GM23248 (cell line): ENCODE measurements at places on chromosomes 1 and 21.

- DNase-seq, result no peak
These were observed 13.6 kb downstream of the AGMAT start for GRCh38 chr1:15571266-15571665.

DNA sequence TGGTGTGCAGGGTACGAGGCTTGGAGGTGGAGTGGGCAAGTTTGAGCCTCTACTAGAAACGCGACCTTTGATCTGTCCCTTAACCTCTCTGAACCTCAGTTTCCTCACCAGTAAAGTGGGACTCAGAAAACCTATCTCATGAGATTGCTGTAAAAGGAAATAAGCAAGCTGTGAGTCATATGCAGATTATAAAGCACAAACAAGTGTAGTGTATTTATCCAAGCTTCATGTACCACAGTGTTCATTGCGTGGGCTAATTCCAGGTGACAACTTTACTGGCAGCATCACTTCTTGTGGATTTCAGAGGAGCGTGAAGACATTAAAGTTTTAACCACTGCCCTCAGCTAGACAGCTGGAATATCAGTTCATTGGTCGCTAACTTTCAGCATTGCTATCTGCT is 44.4 kb downstream of the ZNF697 start:
- peak; percentile 28 for DNase-seq

DNA sequence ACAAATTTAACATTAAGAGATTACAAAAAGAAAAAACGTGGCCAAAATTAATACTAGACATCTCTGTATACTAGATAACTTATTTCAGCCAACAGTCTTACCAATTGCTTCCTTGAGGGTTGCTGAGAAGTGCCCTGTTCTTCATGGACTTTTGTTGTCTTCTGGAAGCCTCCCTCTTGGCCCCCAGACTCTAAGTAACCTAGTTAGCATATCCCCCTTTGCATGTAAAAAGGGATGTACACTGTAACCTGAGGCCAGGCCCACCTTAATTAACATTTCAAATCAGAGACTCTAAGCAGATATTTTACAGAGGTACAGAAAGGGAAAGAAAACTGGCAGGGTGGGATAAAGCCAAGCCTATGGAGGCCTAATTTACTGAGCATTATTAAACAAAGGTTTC is 1047.3 kb downstream of the ADGRL2 start:
- DNase-seq, result no peak

- no peak for DNase-seq
These were observed 7.7 kb upstream of the ATP1A1 start for GRCh38 chr1:116365353-116365780.

- no peak for DNase-seq
These were observed 65.7 kb downstream of the SDC3 start for GRCh38 chr1:30842697-30843354.

GRCh38 chr1:93804412-93804811 is 74.6 kb downstream of the DNTTIP2 start:
- DNase-seq, result peak; percentile 94

DNA sequence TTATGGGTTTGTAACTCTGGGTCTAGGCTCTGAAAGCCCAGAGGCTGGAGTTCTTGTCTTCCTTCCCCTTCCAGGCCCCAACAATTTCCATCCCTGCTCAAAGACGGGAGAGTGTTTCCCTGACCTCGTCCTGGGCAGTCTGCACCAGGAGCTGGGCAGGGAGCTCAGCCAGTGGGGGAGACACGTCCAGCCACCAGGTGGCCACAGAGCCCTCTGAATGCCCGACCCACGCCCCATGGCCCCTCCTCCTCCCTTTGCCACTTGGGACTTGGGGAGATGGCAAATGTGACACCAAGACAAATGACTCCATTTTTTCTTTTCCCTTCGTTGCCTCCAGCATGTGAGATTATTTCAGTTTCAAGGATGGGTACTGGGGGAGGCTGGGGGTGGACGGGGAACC is 159.9 kb upstream of the AJAP1 start:
- DNase-seq, result no peak
